NCI-H1417 treated with DMSO at 0.1 percent for 48 hours (cell line): ENCODE measurements at places on chromosomes 4 and X.

DNA sequence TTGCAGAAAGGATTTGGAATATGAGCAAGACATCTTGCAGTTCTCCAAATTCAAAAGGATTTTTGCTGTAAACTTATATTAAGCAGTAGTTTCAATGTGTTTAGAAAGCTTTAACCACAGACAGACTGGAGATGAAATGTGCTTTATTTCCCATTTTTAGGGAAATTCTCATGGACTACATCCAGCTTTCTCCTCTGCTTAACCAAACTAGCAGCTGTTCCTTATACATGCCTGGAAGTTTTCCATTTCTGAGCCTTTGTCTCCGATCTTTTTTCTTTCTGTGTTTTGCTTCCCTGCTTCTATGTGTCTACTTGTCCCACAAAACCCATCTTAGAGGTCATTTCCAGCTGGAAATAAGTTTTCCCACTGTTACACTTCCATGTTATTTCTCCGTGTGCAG is 41.6 kb downstream of the TMA16 start:
- no peak for DNase-seq

GRCh38 chr4:6172093-6172926 is 28.0 kb downstream of the JAKMIP1 start:
- DNase-seq = no peak

- no peak for DNase-seq
Observed at GRCh38 chr4:47442980-47443379, 20.5 kb downstream of the COMMD8 start.

DNA sequence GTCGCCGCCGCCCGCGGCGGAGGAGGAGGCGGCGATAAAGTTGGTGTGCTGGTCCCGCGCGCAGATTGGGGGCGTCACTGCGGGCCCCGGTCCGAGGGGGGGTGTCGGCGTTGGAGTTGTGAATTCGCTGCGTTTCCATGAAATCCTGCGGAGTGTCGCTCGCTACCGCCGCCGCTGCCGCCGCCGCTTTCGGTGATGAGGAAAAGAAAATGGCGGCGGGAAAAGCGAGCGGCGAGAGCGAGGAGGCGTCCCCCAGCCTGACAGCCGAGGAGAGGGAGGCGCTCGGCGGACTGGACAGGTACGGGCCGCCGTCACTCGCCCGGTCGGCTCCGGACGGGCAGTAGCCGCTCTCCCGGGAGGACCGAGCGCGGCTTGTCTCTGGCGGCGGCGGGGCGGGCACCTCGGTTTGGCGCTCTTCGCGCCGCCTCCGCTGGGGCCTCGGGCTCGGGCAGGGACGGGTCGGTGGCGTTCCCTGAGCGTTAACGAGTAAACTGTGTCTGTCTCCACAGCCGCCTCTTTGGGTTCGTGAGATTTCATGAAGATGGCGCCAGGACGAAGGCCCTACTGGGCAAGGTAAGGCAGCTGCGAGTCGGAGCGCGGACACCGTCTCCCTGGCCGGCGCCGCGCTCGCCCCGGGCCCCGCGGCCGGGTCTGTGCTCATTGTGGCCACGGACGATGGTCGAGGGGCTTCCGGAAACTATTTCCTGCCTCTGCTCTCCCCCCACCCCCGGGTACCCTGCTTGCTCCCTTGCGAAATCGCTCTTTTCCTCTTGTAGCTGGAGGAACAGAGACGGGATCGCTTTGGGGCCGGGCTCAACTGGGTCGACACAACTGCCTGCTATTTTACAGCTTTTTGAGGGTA is 658 bp downstream of the KDM6A start:
- DNase-seq = no peak

- DNase-seq = no peak
Observed at GRCh38 chr4:24923550-24923949, 10.7 kb upstream of the CCDC149 start.
